ENCODE measurements at places on chromosomes 13 and 19.

- DNase-seq, result no peak
These were observed 79.4 kb downstream of the SPACA7 start for GRCh38 chr13:112455476-112456059.

GRCh38 chr19:1929021-1929742 is 11.8 kb upstream of the CSNK1G2 start:
- peak; percentile 62 for DNase-seq

DNA sequence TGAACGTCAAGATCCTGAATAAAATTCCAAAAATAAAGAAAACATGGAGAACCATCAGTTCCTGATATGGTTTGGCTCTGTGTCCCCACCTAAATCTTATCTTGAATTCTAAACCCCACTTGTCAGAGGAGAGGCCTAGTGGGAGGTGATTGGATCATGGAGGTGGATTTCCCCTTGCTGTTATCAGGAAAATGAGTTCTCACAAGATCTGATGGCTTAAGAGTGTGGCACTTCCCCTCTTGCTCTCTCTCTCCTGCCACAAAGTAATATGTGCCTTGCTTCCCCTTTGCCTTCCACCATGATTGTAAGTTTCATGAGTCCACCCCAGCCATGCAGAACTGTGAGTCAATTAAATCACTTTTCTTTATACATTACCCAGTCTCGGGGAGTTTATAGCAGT is 827.4 kb downstream of the GPC5 start:
- DNase-seq, result no peak

DNA sequence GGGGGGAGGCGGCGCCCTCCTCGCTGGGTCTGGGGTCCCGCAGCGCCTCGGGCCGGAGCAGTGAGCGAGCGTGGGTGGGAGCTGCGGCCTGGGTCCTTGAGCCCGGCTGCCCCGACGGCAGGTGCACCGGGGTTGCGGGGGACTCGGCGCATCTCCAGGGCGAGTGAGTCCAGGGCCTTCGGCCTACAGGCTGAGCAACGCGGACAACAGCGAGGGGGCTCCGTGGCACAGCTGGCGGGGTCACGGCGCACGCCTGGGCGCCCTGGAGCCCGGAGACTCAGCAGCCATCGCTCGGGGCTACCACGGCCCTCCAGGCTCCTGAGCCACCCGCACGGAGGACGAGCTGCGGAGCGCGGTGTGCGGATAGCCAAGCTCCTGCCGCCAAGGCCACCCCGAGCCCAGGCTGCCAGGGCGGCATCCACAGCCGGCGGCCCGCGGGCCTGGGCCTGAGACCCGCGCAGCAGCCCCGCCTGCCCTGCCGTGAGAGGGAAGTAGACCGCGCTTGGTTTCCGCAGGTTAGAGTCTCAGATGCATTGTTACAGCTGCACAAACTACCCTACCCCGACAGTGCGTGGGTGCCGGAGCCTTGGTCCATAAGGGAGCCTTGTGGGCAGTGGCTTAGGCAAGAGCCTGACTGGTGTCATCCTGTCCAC is 253.9 kb upstream of the SGCG start:
- no peak for DNase-seq

DNA sequence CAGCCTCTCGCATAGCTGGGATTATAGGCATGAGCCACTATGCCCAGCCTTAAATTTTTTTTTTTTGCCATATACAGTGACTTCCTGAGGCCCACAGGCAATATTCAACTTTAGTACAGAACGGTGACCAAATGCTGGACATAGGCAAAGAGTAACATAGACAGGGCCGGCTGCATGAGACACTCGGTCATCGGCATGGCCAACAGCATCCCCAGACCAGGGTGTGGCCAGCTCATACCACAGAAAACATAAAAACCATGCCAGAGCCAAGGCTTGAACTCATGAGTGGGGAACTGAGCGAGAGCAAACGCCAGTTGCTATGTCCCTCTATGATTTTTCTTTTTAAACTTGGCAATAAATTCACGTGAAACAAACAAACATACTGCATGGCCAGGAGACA is 17.0 kb downstream of the KANK2 start:
- no peak for DNase-seq

- DNase-seq, result no peak
These were observed 4.5 kb downstream of the PSMD8 start for GRCh38 chr19:38378866-38379265.

- DNase-seq, result no peak
These were observed 26.3 kb downstream of the EPS15L1 start for GRCh38 chr19:16445238-16446107.

GRCh38 chr19:6260376-6260775 is 19.4 kb downstream of the MLLT1 start:
- no peak for DNase-seq

DNA sequence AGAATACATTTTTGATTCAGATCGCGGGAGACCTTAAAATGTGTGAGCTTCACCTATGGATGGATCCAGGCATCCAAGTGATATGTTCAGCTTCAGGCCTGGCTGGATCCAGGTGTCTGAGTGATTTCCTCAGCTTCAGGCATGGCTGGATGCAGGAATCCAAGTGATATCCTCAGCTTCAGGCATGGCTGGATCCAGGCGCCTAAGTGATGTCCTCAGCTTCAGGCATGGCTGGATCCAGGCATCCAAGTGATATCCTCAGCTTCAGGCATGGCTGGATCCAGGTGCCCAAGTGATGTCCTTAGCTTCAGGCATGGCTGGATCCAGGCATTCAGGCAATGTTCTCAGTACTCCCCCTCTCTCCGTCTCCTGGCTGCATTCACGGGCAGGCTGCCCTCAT is 60.7 kb downstream of the KCNC3 start:
- DNase-seq, result no peak

DNA sequence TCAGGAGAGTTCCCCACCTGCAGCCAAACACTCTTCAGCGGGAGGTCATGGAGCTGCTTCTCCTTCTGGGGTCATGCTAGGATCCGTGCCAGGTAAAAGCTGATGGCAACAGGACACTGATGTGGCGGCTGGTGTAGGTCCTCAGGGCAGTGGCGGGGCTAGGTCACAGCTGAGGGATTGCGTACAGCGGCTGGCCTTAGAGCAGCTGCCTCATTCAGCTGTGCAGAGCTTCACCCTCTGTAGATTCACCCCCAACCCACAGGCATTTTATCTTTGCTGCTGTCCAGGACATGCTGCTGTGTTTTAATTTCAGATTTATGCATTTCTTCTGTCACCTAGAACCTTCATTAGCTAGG is 2.3 kb downstream of the MCF2L start:
- DNase-seq, result no peak

GRCh38 chr13:71499235-71499634 is 367.8 kb downstream of the DACH1 start:
- no peak for DNase-seq

DNA sequence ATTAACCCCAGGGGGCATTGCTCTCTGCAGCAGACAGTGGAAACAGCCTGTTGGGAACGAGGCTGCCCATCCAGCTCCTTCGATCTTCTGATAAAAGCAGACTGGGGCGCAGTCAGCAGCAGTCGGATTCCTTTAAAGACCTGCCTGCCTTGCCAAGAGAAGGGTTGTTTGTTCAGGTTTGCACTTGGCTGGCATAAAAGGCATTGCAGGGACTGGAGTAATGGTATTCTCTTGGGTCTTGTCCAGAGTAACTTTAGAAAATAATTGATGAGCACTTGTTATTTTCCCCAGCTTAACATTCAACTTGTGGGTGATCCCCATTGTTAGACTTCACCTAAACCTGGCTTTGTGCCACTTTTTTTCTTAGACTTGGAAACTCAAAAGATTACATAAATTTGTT is 67.3 kb upstream of the SLC10A2 start:
- DNase-seq, result no peak

GRCh38 chr13:103255587-103256301 is 189.5 kb upstream of the SLC10A2 start:
- no peak for DNase-seq

DNA sequence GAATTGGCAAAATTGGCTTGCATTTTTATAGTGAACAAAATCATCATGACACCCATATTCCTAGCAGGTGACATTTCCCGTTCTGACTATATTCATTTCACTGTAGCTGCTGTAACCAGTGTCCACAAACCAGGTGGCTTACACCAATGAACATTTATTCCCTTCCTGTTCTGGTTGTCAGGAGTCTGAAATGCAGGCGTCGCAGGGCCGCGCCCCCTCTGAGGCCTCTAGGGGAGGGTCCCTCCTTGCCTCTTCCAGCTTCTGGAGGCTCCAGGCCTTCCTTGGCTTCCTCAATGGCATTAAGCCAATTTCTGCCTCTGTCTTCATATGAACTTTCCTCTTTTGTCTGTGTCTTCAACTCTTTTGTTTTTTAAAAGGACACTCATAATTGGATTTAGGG is 6.5 kb upstream of the RLN3 start:
- no peak for DNase-seq

GRCh38 chr19:35773020-35773806 is 2.2 kb upstream of the ARHGAP33 start:
- DNase-seq, result no peak

- DNase-seq, result no peak
These were observed 15.5 kb upstream of the OLFM4 start for GRCh38 chr13:53013113-53013512.

DNA sequence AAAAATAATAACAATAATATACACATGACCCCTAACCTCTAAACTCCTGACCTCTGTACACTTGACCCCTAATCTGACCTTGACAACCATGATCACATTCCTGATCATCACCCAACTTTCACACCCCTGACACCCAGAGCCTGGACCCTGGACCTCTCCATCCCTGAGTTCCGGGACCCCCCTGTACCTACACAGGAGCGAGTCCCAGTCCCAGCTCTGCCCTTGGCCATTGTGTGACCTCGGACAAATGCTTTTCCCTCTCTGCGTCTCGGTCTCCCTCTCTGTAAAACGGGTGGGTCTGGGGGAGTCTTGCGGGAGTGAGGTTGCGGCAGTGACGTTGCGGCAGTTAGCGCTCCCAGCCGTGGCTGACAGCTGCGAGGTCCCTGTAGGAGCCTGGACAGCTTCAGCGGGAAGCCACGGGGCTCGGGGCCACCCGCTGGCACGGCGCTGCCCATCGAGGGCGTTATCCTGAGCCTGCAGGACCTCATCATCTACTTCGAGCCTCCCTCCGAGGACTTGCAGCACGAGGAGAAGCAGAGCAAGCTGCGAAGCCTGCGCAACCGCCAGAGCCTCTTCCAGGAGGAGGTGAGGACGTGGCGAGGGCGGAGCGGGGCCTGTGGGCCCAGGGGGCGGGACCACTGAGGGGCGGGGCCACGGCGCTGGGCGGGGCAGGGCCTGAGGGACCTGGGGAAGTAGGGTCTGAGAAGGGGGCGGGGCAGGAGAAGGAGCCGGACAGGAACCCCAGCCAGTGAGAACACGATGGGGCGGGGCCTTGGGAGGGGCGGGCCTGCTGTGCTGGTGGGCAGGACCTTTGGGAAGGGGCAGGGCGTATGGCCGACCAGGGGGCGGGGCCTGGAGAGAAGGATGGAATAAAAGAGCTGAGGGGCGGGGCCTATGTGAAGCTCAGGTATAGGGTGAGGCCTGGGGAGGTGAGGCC is 19.2 kb downstream of the RYR1 start:
- no peak for DNase-seq

DNA sequence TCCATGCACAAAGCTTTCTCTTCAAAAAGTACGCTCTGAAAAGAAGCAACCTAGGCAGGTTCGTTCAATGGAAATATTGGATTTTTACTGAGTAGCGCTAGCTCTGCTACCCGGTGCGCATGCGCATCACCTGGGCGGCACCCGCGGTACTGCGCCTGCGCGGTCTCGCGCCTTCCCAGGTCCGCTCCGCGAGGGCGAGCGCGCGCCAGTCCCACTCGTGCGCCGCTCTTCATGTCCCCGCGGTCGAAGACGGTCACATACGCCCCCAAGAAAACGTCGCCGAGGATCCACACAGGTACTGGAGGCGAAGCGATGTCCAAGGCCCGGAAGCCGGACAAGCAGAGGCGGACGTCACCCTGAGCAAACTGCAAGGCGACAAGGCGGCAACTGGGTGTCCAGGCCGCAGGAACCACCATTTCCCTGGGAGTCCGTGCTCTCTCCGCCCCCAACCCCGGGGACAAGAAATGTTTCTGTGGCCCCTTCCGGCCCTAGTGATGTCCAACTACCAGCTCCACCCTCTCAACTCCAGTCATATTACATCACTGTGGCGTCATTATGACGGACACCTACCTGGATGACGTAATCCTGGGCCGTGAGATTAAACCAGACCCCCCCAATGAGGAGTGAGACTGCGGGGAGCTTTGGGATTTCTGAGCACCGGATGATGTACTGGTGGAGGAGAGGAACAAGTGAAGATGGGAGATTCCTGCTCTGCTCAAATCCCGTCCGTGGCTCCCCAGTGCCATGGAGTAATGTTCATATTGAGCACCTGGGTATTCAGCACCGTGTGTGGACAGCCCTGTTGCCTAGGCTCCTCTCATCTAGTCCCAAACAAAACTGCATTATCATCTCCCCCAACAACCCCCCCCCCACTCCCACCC is 4.8 kb upstream of the KCNC3 start:
- peak; percentile 76 for DNase-seq

GRCh38 chr13:31455581-31455980 is 255.8 kb downstream of the B3GLCT start:
- no peak for DNase-seq

GRCh38 chr13:110600261-110600819 is 15.0 kb upstream of the NAXD start:
- no peak for DNase-seq

GRCh38 chr19:18291019-18291524 is 9.7 kb upstream of the JUND start:
- no peak for DNase-seq

DNA sequence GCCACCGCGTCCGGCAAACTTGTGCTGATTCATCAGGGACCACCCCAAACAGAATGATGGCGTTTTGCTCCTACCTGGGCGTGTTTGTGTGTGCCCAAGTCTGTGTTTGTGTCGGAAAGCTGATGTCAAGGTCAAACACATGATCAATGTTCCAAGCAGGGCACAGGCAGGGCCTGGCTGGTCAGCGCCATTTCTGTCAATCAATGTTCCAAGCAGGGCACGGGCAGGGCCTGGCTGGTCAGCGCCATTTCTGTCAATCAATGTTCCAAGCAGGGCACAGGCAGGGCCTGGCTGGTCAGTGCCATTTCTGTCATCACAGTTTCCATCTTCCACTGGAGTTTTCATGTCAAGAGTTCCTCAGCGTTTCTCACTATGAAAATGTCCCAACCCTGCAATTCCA is 14.9 kb upstream of the GRTP1 start:
- DNase-seq, result no peak

DNA sequence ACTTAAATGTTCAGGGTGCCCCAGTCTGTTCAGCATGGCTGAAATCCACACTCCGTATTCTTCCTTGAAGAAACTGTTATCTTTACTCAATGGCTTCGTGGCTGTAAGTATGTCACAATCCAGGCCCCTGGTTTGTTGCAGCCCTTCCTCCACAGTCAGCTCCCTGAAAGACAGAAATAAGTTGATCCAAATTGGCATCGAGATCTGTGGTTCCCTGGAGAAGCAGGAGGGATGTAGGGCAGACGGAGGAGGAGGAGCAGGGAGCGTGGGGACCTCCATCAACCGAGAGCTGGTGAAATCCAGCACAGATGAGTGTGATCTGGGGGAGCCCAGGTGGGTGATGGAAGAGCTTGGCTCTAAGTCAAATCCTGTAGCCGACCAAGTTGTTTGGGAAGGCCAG is 304 bp downstream of the TSPAN16 start:
- no peak for DNase-seq

- DNase-seq, result no peak
These were observed 342.7 kb downstream of the ENOX1 start for GRCh38 chr13:43444081-43444480.

- DNase-seq, result no peak
These were observed 24.0 kb downstream of the UTP14C start for GRCh38 chr13:52048516-52048915.

- no peak for DNase-seq
These were observed 72.9 kb downstream of the NHLRC3 start for GRCh38 chr13:39111145-39111544.

- no peak for DNase-seq
These were observed 7.4 kb downstream of the ZNF586 start for GRCh38 chr19:57776764-57777296.

GRCh38 chr19:2084993-2085720 is 11.0 kb downstream of the MOB3A start:
- DNase-seq, result peak; percentile 93
